ENCODE measurements at places on chromosomes 4 and X. TPM values are rescaled to one million over a fixed set of nuclear protein-coding genes. Genes with fewer than 3 reads are reported as not detected.

Gene PNMA6A
- total RNA-seq, result not detected

Gene CXCL13
- total RNA-seq, result not detected

Gene MAGEA12
- total RNA-seq, result not detected

Gene NPY1R
- total RNA-seq, result not detected

Gene KIF4A
- total RNA-seq, result 38.9 TPM

Gene ANTXR2
- 204 TPM for total RNA-seq

Gene RHOXF2B
- total RNA-seq, result not detected

Gene GAGE12J
- not detected for total RNA-seq

Gene AFP
- total RNA-seq, result not detected

Gene USP46
- 19.2 TPM for total RNA-seq

Gene IL3RA
- not detected for total RNA-seq

Gene DIPK2B
- not detected for total RNA-seq

Gene TCP11X2
- not detected for total RNA-seq

Gene PHOX2B
- not detected for total RNA-seq

Gene NSG1
- 0.57 TPM for total RNA-seq

Gene CORIN
- 1.2 TPM for total RNA-seq

Gene LRIT3
- total RNA-seq, result not detected

Gene MAEA
- total RNA-seq, result 93.6 TPM

Gene ACE2
- not detected for total RNA-seq

Data from LHCN-M2 (cell line).